Anterior cingulate cortex (tissue), 58 donors: ENCODE measurements at places on chromosomes 3 and 15.

DNA sequence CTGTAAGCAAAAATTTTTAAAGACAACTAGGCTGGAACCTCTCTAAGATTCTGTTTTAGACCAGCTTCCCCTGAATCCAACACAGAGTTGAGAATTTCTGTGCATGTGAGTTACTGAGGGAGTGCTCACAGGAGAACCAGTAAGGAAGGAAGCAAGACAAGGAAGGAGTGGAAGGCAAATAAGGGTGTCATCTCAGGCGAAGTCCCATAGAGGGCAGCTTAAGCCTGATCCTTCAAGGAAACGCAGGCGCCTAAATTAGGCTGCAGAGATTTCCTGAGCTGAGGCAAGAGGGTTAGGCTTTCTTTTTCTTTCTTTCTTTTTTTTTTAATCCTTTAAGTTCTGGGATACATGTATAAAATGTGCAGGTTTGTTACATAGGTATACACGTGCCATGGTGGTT lies 36.2 kb upstream of the COL6A6 start:
- DNase-seq: no peak

- no peak for DNase-seq
Observed at GRCh38 chr15:63463793-63464192, 40.6 kb upstream of the USP3 start.

GRCh38 chr15:57146506-57147201 lies 228.2 kb downstream of the TCF12 start:
- DNase-seq: no peak

DNA sequence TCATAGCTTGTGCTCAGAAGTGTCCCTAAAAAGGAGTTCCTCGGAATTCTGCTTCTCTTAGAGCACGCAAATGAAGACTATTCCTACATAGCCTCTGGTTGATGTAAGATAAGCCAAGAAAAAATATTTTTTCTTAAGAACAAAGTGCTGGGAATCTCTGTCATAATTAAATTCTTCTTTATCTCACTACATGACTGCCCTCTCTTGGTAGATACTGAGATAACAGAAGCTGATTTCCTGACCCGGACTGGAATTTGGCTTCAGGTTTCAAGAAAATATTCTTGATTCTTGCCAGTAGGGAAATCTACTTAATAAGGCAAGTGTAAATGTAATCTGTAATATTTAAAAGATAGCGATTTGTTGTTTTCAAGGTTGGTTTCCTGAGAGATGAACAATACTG lies 31.3 kb upstream of the SETMAR start:
- DNase-seq: no peak

- DNase-seq: no peak
Observed at GRCh38 chr3:158355623-158356588, 215.1 kb upstream of the MLF1 start.

DNA sequence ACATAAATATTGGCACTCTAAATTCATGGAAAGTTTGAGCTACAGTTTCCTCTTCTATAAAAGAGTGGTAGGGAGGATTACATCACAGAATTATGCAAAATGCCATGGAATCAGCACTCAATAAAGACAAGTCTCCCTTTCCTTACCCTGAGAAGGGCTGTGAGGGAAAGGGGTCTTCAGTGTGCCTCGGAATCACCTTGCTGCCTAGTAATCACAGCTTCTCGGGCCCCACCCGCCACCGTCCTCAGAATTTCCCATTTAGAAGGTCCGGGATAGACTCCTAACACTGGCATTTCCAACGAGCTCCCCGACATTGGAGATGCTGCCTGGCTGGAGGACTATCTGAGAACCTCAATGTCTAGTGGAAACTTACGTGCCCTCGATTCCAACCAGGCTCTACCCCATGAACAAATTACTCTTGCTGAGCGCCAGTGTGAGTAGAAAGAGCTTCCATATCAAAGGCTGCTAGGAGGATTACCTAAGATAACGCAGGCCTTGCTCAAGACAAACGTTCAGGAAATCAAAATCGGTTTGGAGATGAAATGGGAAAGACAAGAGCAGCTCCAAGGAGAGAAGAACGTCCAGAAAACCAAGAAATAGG lies 92.1 kb upstream of the CHD2 start:
- DNase-seq: no peak

DNA sequence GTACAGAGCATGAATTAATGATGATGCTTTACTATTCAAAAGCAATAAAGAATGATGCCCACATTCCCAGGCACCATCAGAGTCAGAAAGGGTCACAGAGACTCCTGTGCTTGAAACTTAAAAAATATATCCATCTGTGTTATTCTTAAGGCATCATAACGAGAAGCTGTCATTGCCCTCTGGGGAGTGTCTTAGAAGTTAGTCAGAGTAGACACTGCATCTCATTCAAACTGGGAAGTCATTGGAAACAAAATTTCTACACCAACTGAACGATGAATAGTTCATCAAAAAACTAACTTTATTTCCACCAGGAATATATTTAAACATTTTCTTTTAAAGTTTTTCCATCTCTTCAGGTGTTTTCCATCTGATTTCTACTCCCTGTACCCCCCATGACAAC lies 122.9 kb downstream of the RFTN1 start:
- DNase-seq: no peak

- DNase-seq: no peak
Observed at GRCh38 chr3:161175506-161175905, 45.6 kb upstream of the NMD3 start.

GRCh38 chr3:170751083-170751898 lies 118.7 kb downstream of the RPL22L1 start:
- no peak for DNase-seq

- DNase-seq: no peak
Observed at GRCh38 chr3:101665357-101665756, 11.6 kb downstream of the ZBTB11 start.

DNA sequence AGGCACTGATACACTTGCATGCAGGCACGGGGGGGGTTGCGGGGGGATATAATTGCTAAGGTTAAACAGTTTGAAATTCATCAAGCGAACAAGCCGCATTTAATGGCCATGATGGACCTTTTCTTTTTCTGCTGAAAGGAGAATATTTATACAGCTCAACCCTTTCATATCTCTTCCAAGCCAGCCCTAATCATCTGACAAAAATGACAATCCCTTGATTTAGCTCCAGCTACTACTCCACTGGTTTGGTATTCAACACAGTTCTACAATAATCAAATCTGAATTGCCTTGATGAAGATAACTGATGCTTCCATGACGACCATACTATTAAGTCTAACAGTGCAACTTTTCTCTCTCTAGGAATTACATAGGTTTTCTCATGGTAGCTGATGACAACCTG lies 374.9 kb downstream of the PLCL2 start:
- DNase-seq: no peak
